ENCODE measurements at places on chromosomes 2 and 18.

DNA sequence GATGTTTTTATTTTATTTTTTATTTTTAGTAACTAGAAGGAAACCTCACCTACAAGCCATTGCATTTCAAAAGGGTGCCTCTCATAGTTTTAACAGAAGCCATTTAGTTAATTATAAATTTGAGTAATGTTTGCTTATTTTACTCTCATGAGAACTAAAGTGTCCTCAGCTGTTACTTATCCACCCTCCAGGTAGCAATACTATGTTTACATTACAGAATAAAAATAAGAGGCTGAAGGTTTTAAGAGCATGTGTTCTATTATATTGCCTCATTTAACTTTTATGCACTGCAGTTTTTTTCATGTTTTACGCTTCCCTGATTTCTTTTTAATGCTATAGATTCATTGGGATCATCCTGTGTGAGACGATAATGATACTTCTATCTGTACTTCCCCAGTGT, 235.5 kb downstream of the THSD7B start:
- DNase-seq, result no peak

DNA sequence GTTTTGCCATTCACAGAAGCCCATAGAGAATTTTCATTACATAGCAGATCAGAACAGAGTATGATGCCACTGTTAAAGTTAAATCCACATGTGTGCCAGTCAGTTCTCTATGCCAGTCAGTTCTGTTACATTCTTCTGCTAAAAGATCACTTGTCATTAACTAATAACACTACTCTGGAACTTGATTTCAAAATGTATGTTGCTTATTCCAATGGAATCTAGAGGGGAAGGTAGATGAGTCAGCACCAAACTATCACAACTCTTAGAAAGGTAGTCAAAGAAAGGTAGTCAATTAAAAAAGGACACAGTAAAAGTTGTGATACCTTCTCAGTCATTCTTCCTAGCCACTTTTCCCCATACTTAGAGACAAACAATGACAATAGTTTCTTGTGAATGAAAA, 1214.4 kb downstream of the LRP1B start:
- no peak for DNase-seq

DNA sequence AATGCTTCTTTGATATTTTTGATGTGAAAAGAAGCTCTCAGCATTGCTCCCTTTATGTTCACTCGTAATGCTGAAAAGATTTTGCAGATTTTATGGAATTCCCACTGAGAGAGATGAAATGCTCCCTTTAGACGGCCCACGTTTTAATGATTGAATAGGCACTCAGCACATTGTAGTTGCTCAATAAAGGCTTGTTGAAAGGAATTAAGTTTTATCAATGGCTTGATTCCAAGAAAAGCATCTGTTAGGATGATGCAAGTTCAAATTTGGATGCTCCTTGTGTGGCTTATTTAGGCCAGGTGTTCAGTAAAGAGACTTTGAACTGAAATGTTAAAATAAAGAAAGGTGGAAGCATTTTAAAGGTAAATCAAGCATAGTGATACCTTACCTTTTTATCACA, 725.1 kb downstream of the EPHA4 start:
- no peak for DNase-seq

- no peak for DNase-seq
Measured at GRCh38 chr18:23155537-23155936, 20.3 kb downstream of the CABLES1 start.

DNA sequence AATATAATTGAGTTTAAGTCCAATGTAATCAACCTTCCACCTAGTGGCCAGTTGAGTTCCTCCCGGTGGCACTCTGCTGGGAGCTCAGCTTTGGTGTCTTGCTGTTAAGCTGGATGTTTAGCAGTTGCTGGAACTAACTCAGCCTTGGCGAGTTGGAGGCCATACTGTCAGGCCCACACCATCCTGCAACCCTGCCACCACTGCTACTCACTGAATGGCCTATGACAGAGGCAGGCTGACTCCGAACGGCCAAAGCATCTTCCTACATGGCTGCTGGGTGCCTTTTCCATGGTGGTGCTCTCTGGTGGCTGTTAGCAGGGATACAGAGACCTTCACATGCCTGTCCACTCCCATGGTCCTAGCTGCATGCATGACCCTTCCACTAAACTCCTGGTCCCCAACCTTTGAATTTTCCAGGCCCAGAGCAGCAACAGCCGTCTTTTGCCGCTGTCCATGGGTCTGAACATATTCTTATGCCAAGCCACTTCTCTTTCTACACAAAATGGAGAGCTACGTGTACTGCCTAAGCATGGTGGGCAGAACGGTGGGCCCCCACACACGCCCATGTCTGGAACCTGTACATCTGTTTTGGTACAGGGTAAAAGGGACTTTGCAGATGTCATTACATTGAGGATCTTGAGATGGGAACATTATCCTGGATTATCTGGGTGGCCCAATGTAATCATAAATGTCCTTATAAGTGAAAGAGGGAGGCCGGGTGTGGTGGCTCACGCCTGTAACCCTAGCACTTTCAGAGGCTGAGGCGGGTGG, 15.0 kb upstream of the TRAF3IP1 start:
- no peak for DNase-seq

- no peak for DNase-seq
Measured at GRCh38 chr2:51301381-51301780, 269.4 kb upstream of the NRXN1 start.

DNA sequence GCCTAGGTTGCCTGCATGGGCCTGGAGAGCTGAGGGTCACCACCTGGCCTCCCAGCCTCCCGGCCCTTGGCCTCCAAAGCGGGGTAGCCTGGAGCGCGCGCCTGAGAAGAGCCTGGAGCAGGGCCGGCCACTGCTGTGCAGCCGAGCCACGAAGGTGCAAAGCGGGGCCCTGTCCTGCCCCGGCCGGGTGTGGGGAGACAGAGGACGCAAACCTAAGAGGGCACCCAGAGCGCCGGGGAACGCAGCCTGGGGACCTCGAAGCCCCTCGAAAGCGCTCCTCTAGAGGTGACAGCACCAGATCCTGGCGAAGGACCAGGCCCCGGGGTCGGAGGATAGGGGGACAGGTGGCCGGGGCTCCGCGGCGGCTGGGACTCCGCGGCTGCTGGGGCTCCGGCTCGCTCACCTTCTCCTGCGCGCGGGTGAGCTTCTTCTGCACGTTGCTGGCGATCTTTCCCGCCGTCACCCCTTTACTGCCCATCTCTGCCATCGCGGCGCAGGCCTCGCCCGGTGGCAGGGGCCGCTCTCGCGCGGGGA, 430 bp downstream of the BIN1 start:
- peak; percentile 87 for DNase-seq

GRCh38 chr18:36786686-36787085, 42.1 kb downstream of the TPGS2 start:
- DNase-seq, result no peak

DNA sequence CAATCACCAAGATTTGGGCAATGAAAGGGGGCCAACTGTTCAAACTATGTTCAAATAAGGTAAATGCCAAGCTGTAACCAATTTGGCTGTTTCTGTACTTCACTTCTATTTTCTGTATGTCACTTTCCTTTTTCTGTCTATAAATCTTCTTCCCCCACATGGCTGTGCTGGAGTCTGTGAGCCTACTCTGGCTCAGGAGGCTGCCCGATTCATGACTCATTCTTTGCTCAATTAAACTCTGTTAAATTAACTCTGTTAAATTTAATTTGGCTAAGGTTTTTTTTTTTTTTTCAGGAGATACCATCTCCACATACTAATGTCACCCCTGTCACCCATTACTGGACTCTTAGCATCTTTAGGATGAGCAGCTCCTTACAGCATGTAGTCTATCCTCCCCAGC, 178.8 kb upstream of the TWIST2 start:
- no peak for DNase-seq

DNA sequence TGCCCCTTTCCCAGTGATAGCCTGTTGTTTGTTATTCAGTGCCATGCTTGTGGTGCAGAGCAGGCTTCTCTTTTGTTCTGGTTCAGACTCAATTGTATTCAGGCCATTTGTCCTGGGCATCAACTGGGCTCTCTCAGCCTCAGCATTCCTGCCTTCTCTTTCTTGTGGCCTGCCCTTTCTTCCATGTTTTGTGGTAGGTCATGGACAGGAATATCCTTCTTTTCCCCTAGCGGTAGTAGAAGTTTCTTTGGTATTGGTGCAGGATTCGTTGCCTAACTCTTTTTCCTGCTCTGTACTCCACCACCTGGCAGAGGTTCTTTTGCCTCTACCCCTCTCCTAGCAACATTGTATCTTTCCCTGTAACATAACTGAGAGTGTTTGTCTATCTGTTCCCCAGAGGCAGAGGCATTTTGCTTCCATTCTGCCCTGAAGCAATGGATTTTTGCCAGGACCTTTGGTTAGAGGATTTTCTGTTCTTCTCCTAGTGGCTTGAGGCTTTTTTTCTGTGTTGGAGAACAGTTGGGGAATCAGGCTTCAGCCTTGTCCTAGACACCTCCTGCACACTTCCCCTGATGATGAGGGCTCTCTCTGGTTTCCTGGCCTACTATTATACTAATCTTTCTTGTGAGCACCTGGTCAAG, 68.5 kb downstream of the NCOA1 start:
- no peak for DNase-seq

- DNase-seq, result no peak
Measured at GRCh38 chr18:78939734-78940494, 39.7 kb upstream of the SALL3 start.

GRCh38 chr18:55706898-55707297, 118.9 kb upstream of the TCF4 start:
- no peak for DNase-seq

GRCh38 chr2:62663411-62663810, 42.1 kb upstream of the EHBP1 start:
- no peak for DNase-seq

GRCh38 chr2:173898178-173898668, 67.0 kb downstream of the SP3 start:
- no peak for DNase-seq

DNA sequence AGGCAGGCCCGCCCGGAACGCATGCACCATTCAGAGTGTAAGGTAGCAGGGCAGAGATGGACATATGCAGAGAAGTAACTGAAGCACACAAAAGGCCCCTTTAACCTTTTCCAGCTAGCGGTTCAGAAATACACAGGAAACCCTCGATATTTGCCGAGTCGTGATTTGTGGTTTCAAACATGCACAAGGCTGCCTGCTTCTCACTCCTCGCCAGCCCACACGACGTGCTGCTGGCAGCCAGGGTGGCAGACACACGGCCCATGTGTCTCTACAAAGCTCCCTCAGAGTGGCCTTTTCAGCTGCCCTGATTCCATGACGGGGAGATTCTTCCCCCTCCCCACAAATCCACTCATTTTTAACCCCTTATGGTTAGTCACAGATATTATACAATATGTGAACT, 23.6 kb downstream of the ZBTB7C start:
- DNase-seq, result no peak

DNA sequence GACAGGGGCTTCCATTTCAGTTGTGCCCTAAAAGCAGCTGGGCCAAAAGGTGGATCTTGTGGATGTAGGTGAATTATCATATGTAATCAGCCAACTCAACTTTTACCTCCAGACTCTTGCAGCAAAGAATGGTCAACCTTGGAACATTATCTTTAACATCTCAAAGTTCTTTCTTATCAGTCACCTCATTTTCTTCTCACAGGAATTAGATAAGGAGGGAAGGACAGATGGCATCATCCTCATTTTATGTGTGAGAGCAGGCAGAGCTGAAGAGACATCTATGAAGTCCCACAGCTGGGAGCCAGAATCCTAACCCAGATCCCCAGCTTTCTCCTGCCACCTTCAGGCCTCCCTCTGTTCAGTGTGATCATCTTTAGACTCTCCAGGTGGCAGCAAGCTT, 182.1 kb downstream of the MGAT5 start:
- no peak for DNase-seq

DNA sequence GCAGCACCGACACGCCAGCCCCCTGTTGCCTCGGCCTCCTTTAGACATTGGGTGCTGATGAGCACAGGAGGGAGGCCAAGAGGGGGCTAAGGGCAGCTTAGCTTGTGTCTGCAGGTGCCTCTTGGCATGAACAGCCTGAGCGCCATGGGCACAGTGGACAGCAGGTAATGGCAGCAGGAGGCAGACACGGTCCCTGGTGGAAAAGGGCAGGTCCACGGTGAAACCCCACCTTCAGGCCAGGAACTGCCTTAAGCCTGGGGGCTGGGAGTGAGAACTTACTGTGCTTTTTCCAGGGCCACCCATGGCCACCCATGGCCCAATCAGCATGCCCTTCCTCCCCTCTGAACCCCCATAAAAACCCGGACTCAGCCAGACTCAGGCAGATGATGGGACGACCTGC, 633.4 kb upstream of the TMEFF2 start:
- no peak for DNase-seq

GRCh38 chr2:73822276-73822675, 6.5 kb upstream of the STAMBP start:
- no peak for DNase-seq

DNA sequence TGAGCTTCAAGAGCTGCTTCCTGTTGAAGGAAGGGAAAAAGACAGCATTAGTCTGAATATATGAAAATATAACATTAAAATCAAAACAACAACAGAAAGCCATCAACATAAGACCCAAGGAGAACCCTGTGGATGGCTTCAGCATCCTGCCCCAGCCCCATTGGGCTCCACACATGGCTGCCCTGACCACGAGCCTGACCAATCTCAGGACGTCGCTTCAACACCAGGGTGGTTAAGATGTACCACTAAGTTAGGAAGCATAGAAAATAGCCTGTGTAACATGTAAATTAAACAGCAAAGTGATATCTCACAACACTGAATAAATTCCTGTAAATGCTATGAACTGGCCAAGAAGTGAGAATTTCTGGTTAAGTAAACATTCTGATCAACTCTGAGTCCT, 77.2 kb upstream of the CD226 start:
- DNase-seq, result no peak

GRCh38 chr2:20303966-20304365, 46.7 kb downstream of the PUM2 start:
- DNase-seq, result no peak

DNA sequence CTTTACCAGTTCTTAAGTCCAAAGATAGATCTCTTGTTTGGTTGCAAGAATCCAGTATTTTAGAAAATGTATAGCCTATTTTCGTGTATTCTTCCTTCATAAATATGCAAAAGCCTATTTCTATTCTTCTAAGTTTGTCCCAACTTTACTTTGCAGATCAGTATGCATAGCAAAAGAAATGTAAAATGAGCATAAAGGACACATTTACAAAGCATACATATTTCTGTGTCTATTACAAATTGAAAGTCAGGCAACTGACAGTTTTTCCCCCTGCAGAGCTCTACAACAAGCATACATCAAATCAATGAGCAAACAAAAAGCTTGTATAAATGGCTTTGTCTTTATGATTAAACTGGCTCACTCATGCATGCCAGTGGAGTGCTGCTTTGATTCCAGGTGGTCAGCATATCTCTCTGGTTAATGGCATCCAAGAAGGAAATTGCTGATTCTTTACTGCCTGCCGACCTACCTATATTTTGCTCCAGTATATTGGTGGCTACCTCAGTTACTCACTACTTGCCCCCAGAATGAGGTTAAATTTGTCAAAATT, 10.0 kb upstream of the VPS54 start:
- DNase-seq, result no peak

DNA sequence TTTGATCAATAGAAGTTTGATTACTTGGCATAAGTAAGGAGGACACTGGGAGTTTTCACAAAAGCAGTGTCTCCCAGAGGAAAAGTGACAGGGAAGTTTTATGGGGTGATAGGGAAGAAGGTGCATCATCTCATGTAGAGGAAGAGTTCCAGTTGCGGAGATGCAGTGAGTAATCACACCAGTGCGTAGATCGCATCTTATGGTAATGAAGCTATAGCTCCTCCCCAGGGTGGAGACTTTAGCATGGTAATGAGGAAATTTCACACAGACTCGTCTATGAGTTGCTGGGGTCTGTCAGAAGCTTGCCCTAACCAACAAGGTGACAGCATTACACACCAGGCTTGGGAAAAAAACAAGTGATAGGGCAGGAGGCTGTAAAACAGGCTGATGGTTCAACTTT, 49.0 kb downstream of the KYNU start:
- DNase-seq, result no peak

- DNase-seq, result no peak
Measured at GRCh38 chr2:113769555-113769954, 13.1 kb upstream of the SLC35F5 start.
